Activated CD4-positive, alpha-beta T cell treated with anti-CD3 and anti-CD28 coated beads for 4 hours (primary cell): ENCODE measurements at places on chromosomes 3 and 15.

- no peak for DNase-seq
Measured at GRCh38 chr3:67640023-67640660, 14.3 kb downstream of the SUCLG2 start.

- DNase-seq, result no peak
Measured at GRCh38 chr3:124986192-124987143, 51.9 kb upstream of the MUC13 start.

GRCh38 chr3:31968369-31968926, 12.6 kb downstream of the OSBPL10 start:
- no peak for DNase-seq

- no peak for DNase-seq
Measured at GRCh38 chr3:59572106-59572505, 522.3 kb upstream of the CFAP20DC start.

GRCh38 chr15:39209548-39210211, 371.2 kb upstream of the THBS1 start:
- no peak for DNase-seq

DNA sequence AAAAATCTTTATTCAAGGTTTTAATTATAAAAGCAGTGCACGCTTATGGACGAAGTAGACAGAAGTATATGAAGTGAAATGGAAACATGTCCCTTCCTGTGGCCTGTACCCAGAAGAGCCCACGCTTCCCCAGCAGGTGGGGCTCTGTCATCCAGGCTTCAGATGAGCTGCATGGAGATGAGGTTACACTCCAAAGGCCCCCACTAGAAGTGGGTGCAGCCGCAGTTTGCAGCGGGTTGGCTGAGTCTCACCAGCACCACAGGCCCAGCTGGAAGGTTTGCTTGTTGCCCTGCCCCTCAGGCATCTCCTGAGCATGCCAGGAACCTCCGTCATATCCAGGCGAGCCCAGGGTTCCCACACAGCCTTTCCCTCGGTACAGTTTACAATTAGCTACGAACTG, 33.1 kb downstream of the PRR20G start:
- no peak for DNase-seq

- no peak for DNase-seq
Measured at GRCh38 chr3:173615661-173616060, 218.1 kb downstream of the NLGN1 start.

GRCh38 chr3:57960174-57960505, 48.1 kb upstream of the FLNB start:
- DNase-seq, result no peak

- no peak for DNase-seq
Measured at GRCh38 chr15:61011576-61012336, 217.3 kb downstream of the RORA start.

DNA sequence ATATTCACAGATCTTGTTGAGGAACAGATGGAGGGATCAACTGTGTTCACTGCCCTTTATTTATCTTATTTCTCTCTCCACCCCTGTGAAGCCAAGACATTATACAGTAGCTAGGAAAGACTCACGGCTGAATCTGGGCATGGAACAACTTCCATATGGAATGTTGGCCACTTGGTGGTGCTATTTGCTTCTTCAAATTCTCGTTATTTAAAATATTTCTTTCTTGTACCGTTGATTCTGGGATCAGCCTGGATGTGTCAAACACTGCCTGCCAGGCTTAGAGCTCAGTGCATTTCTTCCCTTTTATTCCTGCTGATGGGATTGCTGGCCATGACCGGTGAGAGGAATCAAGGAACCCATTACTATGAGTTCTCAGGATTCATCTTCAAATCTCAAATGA, 17.5 kb upstream of the GASK1A start:
- peak; percentile 17 for DNase-seq

GRCh38 chr3:173945806-173946205, 548.3 kb downstream of the NLGN1 start:
- no peak for DNase-seq

- DNase-seq, result no peak
Measured at GRCh38 chr15:79724312-79724711, 172.5 kb downstream of the MTHFS start.
